ENCODE measurements at places on chromosomes 12 and 14. TPM values are rescaled to one million over a fixed set of nuclear protein-coding genes. Genes with fewer than 3 reads are reported as not detected.

The SLCO1A2 gene
- not detected for total RNA-seq

The UBR7 gene
- total RNA-seq, result 26.6 TPM

The SALL2 gene
- total RNA-seq, result 1.2 TPM

The PRPH gene
- total RNA-seq, result 0.16 TPM

The LIN52 gene
- total RNA-seq, result 4.8 TPM

The L2HGDH gene
- 8.4 TPM for total RNA-seq

The OTOGL gene
- total RNA-seq, result not detected

The IFNG-AS1 gene
- total RNA-seq, result not detected

The ANO4 gene
- total RNA-seq, result 9.7 TPM

The DAD1 gene
- total RNA-seq, result 303 TPM

The TMEM229B gene
- 3.0 TPM for total RNA-seq

The CLEC4C gene
- not detected for total RNA-seq

The GLT8D2 gene
- total RNA-seq, result 15.4 TPM

The LRTM2 gene
- not detected for total RNA-seq

The EGLN3 gene
- 1.8 TPM for total RNA-seq

The KRT85 gene
- total RNA-seq, result not detected

The BHLHE41 gene
- total RNA-seq, result 0.19 TPM

The AQP2 gene
- total RNA-seq, result not detected

The CACNA1C gene
- total RNA-seq, result not detected

The KCNJ8 gene
- not detected for total RNA-seq

The ZNF385A gene
- 37.4 TPM for total RNA-seq

The IGF1 gene
- total RNA-seq, result not detected

The HOTAIR gene
- total RNA-seq, result 4.4 TPM

The GALNT6 gene
- total RNA-seq, result 72.2 TPM

Data from hair follicular keratinocyte (primary cell).